ENCODE measurements at places on chromosomes 2 and 18. TPM values are rescaled to one million over a fixed set of nuclear protein-coding genes. Genes with fewer than 3 reads are reported as not detected.

GRCh38 chr2:145329971-145330370, 810.1 kb upstream of the ZEB2 start:
- no peak overlapping the region for H3K27ac ChIP-seq
- no peaks in the 10 kb centered on the region for H3K36me3 ChIP-seq
- H3K4me1 ChIP-seq, result no peaks in the 10 kb centered on the region
- no peak overlapping the region for H3K4me3 ChIP-seq
- DNase-seq, result no peak

The MREG gene
- 7.3 TPM for polyA plus RNA-seq

DNA sequence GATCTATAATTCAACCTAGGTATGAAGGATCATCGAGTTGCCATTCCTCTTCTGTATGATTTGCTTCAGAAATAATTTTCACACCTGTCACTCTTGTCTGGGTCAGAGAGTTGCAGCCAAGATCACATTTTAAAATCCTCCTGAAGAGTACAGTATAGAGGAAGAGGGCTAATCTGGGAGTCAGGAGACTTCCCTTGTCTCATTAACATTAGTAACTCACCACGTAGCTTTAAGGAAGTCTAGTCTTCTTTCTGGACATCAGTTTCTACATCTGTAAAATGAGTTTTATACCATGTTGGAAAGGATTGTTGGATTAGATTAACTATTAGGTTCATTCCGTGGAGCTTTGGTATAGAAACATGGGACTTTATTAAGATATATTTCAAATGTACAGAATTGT, 109.4 kb downstream of the TDRD15 start:
- no peaks in the 10 kb centered on the region for H3K36me3 ChIP-seq
- no peak overlapping the region for H3K4me3 ChIP-seq
- H3K27me3 ChIP-seq, result no peaks in the 10 kb centered on the region
- no peak overlapping the region for H3K27ac ChIP-seq
- peaks cover 4% of the 10 kb centered on the region for H3K4me1 ChIP-seq
- DNase-seq, result no peak

GRCh38 chr2:209425471-209426071, 1.7 kb downstream of the MAP2 start:
- H3K4me1 ChIP-seq, result peaks cover 11% of the 10 kb centered on the region
- no peak overlapping the region for H3K4me3 ChIP-seq
- H3K27me3 ChIP-seq, result no peaks in the 10 kb centered on the region
- H3K36me3 ChIP-seq, result no peaks in the 10 kb centered on the region

The IL36B gene
- polyA plus RNA-seq, result not detected

- H3K4me1 ChIP-seq, result peaks cover 39% of the 10 kb centered on the region
- H3K36me3 ChIP-seq, result peaks cover 37% of the 10 kb centered on the region
- H3K4me3 ChIP-seq, result no peak overlapping the region
- DNase-seq, result no peak
- peak overlapping the region; percentile 91 for H3K27ac ChIP-seq
Measured at GRCh38 chr2:201150454-201151020, 32.4 kb upstream of the CASP10 start.

GRCh38 chr18:79509536-79509930, 113.8 kb downstream of the NFATC1 start:
- no peak for DNase-seq
- H3K4me3 ChIP-seq, result no peak overlapping the region
- no peaks in the 10 kb centered on the region for H3K4me1 ChIP-seq
- H3K27ac ChIP-seq, result no peak overlapping the region
- H3K27me3 ChIP-seq, result peaks cover 66% of the 10 kb centered on the region
- no peaks in the 10 kb centered on the region for H3K36me3 ChIP-seq

- no peaks in the 10 kb centered on the region for H3K4me1 ChIP-seq
- no peak overlapping the region for H3K27ac ChIP-seq
- no peak for DNase-seq
- H3K4me3 ChIP-seq, result no peak overlapping the region
- H3K27me3 ChIP-seq, result peaks cover 47% of the 10 kb centered on the region
Measured at GRCh38 chr2:233766416-233766815, 6.3 kb downstream of the UGT1A1 start.

GRCh38 chr2:97651114-97651513, 5.3 kb downstream of the COX5B start:
- peaks cover 10% of the 10 kb centered on the region for H3K4me1 ChIP-seq
- H3K27me3 ChIP-seq, result no peaks in the 10 kb centered on the region
- no peak overlapping the region for H3K4me3 ChIP-seq
- peaks cover 30% of the 10 kb centered on the region for H3K36me3 ChIP-seq
- no peak for DNase-seq
- H3K27ac ChIP-seq, result no peak overlapping the region

- H3K4me3 ChIP-seq, result no peak overlapping the region
- no peak overlapping the region for H3K27ac ChIP-seq
- peaks cover 12% of the 10 kb centered on the region for H3K27me3 ChIP-seq
- peaks cover 8% of the 10 kb centered on the region for H3K4me1 ChIP-seq
- DNase-seq, result no peak
- H3K36me3 ChIP-seq, result no peaks in the 10 kb centered on the region
Measured at GRCh38 chr2:8242739-8243138, 439.1 kb upstream of the ID2 start.
